Activated T-helper 17 cell treated with anti-CD3 and anti-CD28 coated beads, Interleukin-2, amount 50 U/mL, for 72 hours (primary cell): ENCODE measurements at places on chromosomes 5 and 9.
A peak's percentile ranks its signal among the peaks of the same experiment; 100 is the strongest.

GRCh38 chr9:20398536-20399338 lies 223.6 kb downstream of the MLLT3 start:
- ATAC-seq, result no peak

DNA sequence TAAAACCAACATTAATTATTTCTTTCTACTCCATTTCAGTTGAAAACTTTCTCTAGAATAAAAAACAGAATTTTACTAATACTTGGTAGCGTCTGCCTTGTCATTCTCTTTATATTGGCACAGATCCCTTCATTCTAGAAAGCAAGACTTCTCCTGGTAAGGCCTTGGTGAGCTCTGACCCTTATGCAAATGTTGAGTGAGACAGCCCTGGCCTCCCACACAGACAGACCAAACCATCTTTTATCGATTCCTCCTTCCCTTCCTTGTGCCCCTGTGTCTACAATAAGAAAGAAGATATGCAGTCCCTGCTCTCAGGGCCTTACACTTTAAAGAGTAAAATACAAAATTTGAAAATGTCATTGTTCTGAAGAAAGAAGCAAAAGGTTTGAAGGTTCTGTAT lies 262.2 kb downstream of the EFNA5 start:
- no peak for ATAC-seq

- no peak for ATAC-seq
Observed at GRCh38 chr5:5739490-5739945, 317.0 kb downstream of the ICE1 start.

- ATAC-seq, result no peak
Observed at GRCh38 chr9:134618833-134619447, 22.7 kb upstream of the COL5A1 start.

DNA sequence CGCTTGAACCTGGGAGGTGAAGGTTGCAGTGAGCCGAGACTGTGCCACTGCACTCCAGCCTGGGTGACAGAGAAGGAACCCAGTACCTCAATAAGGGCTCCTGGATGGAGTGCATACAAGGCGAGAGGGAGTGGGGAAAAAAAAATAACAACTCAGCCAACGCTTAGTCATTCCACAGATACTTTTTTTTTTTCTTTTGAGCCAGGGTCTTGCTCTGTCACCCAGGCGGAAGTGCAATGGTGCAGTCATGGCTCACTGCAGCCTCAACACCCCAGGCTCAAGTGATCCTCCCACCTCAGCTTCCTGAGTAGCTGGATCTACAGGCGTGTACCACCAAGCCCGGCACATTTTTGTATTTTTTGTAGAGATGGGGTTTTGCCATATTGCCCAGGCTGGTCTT lies 59.5 kb upstream of the GGTA1 start:
- peak; percentile 39 for ATAC-seq

GRCh38 chr5:83374547-83374946 lies 97.0 kb upstream of the VCAN start:
- no peak for ATAC-seq

DNA sequence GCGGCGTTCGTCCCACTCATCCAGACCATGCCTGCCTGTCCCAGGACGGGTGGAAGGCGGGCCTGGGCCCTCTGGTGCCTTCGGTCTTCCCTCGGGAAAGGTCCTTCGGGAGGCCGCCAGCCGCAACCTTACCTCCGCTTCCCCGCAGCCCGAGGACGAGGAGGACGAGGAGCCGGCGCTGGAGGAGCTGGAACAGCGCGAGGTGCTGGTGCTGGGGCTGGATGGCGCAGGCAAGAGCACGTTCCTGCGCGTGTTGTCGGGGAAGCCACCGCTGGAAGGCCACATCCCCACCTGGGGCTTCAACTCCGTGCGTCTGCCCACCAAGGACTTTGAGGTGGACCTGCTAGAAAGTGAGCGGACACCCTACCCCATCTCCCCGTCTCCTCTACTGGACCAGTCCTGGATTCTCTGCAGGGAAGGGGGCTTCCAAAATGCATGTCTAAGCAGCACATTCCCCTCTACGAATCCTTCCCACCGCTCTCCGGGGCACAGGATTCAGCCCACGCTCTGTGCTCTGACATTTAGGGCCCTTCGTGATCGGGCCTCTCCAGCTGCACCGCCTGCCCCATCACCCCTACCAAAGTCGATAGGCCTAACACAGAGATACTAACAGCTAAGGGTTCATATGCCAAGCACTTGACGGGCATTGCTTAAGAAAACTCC lies 1.1 kb downstream of the ARL10 start:
- ATAC-seq, result no peak

DNA sequence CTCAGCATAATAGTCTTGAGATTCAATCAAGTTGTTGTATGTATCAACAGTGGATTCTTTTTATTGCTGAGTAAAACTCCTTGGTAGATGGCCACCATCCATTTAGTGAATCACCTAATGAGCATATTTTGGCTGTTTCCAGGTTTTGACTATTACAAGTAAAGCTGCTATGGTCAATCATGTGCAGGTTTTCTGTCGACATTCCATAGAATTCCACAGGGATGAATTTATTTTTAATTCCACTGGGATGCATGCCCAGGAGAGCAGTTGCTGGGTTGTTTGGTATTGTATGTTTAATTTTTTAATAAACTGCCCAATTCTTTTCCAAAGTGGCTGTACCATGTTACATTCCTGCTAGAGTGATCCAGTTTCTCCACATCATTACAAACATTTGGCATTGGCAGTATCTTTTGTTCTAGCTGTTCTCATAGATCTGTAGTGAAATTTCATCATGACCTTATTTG lies 10.5 kb upstream of the S1PR3 start:
- ATAC-seq, result no peak

GRCh38 chr5:83219495-83219894 lies 142.1 kb downstream of the XRCC4 start:
- ATAC-seq, result no peak

GRCh38 chr5:88553136-88553875 lies 284.7 kb upstream of the TMEM161B start:
- no peak for ATAC-seq

DNA sequence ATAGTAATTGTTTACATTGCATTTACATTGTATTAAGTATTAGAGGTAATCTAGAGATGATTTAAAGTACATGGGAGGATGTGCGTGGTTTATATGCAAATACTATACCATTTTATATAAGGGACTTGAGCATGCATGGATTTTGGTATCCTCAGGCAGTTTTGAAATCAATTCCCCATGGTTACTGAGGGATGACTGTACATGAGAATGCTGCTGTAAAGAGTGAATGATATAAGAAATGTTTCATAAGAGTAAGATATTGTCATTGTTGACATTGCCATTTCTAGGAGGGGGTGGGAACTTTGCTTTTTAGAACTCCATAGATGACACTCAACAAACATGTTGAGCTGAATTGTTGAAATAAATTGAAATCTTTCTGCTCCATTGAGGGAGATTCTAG lies 185.0 kb downstream of the SEMA6A start:
- ATAC-seq, result no peak

DNA sequence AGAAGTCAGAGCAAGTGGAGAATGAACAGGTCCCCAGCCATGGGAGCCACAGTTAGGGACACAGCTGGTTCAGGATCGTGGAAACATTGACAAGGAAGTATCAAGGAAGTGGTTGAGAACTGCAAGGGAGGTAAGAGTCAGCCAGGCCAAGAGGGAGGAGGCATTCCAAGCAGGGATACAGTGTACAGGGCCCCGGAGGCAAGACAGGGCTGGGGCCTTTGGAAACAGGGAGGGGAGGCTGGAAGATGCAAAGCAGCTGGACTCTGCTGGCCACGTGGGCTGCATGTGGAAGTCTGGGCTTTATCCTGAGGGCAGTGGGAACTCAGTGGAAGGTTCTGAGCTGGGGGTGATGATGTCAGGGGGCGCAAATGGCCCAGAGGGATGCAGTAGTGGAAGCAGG lies 14.2 kb downstream of the CCDC180 start:
- no peak for ATAC-seq

- ATAC-seq, result no peak
Observed at GRCh38 chr9:18891946-18892670, 140.9 kb downstream of the SAXO1 start.

DNA sequence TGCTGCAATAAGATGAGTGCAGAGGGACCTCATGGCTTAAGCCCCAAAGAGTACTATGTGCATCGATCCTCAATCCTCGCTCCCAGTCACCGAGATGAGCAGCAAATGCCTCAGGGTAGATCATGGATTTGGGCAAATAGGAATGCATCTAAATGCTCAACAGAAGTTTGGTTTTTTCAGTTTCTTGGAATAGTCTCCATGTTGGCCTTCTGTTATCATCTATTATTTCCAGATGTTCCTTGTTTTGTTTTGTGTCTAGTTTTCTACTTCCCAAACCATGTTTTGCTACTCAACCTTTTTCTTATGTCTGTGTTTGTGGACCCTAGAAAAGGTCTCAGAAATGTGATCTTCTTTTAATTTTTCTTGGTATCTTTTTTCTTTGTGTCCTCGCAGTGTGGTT lies 43.5 kb upstream of the RASGRF2 start:
- ATAC-seq, result no peak

- peak; percentile 47 for ATAC-seq
Observed at GRCh38 chr5:119269061-119269944, 86.5 kb upstream of the TNFAIP8 start.

GRCh38 chr5:32645246-32645645 lies 59.9 kb downstream of the SUB1 start:
- ATAC-seq, result peak; percentile 67

GRCh38 chr9:7209016-7209715 lies 451.4 kb downstream of the KDM4C start:
- no peak for ATAC-seq

GRCh38 chr5:6766604-6767093 lies 53.4 kb downstream of the TENT4A start:
- ATAC-seq, result peak; percentile 82

DNA sequence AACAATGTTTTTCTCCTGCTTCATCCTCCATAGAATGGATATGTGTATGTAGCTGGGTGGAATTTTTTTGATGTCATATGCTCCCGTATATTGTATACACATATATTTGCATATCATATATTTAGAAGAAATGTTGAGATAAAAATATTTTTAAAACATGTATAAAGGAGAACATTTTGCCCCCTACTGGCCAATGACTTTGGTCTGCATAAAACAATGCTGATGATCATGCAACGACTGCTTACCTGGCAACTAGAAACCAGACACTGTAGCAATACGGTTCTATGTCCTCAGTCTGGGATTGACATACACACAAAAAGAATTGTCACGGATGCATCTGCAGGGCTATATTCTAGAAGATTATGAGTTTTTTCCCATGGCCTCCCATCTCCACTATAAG lies 503.6 kb downstream of the ELAVL2 start:
- no peak for ATAC-seq

DNA sequence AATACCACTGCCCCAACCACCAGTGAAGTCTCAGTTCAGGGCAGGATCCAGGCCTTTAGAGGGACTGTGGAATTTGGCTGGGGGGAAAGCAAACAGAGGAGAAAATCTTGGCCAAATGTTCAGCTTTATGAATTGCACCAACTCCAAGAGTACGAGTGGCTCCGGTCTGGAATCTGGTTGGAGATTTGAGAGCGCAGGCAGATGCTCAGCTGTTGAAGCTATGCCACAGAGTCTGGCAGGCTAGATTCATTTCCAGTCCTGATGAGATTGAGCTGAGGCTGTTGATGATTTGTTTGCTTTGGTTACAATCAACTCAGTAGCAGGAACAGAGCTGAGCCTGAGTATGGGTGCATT lies 9.1 kb upstream of the HSPB3 start:
- ATAC-seq, result no peak

- ATAC-seq, result no peak
Observed at GRCh38 chr5:102271759-102272158, 24.3 kb downstream of the SLCO4C1 start.

DNA sequence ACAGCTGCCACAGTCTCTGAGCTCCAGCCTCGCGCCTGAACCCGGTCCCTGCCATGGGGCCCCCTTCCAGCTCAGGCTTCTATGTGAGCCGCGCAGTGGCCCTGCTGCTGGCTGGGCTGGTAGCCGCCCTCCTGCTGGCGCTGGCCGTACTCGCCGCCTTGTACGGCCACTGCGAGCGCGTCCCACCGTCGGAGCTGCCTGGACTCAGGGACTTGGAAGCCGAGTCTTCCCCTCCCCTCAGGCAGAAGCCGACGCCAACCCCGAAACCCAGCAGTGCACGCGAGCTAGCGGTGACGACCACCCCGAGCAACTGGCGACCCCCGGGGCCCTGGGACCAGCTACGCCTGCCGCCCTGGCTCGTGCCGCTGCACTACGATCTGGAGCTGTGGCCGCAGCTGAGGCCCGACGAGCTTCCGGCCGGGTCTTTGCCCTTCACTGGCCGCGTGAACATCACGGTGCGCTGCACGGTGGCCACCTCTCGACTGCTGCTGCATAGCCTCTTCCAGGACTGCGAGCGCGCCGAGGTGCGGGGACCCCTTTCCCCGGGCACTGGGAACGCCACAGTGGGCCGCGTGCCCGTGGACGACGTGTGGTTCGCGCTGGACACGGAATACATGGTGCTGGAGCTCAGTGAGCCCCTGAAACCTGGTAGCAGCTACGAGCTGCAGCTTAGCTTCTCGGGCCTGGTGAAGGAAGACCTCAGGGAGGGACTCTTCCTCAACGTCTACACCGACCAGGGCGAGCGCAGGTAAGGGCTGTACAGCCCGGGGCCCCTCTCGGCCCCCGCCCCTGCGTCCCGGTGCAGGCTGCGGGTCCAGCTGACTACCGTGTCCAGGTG lies 509 bp downstream of the LVRN start:
- ATAC-seq, result peak; percentile 29

DNA sequence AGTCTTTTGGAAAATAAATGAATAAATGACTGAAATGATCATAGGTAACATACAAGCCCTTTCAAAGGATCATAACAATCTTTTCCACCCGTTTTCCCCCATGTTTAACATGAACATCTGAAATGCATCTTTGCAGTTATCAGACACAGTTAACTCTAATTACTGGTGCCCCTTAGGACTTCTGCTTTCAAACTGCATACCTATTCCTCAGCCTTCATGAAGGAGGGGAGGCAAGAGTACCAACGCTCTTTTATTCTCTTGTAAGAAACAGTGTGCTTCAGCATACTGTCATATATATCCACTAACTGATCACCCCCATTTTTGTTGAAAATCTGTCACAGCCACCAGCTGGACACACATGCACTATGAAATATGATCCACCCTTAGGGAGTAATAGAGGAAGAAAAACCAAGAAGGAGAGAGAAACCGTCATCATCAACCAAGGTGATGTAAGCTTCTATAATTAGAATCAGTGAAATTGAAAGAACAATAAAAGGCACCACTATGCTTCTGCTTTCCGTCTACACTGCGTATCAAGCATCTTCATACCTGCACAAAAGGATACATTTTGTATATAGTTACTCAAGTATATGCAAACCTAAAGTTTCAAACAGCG lies 98.7 kb downstream of the RAPGEF6 start:
- ATAC-seq, result peak; percentile 57

- no peak for ATAC-seq
Observed at GRCh38 chr9:127562841-127563401, 49.2 kb upstream of the STXBP1 start.

- no peak for ATAC-seq
Observed at GRCh38 chr5:98111686-98112085, 661.8 kb upstream of the RGMB start.
